ENCODE measurements at places on chromosomes 7 and 10. TPM values are rescaled to one million over a fixed set of nuclear protein-coding genes. Genes with fewer than 3 reads are reported as not detected.

POMZP3 gene
- polyA plus RNA-seq, result 17.2 TPM

RAMP3 gene
- 58.5 TPM for polyA plus RNA-seq

PLCE1 gene
- polyA plus RNA-seq, result 0.93 TPM

TMEM178B gene
- polyA plus RNA-seq, result 0.11 TPM

XRCC2 gene
- 0.09 TPM for polyA plus RNA-seq

PIP gene
- polyA plus RNA-seq, result not detected

MEPCE gene
- 20.5 TPM for polyA plus RNA-seq

FOXI2 gene
- polyA plus RNA-seq, result 0.10 TPM
